ENCODE measurements at places on chromosomes 3 and 15. TPM values are rescaled to one million over a fixed set of nuclear protein-coding genes. Genes with fewer than 3 reads are reported as not detected.

DNA sequence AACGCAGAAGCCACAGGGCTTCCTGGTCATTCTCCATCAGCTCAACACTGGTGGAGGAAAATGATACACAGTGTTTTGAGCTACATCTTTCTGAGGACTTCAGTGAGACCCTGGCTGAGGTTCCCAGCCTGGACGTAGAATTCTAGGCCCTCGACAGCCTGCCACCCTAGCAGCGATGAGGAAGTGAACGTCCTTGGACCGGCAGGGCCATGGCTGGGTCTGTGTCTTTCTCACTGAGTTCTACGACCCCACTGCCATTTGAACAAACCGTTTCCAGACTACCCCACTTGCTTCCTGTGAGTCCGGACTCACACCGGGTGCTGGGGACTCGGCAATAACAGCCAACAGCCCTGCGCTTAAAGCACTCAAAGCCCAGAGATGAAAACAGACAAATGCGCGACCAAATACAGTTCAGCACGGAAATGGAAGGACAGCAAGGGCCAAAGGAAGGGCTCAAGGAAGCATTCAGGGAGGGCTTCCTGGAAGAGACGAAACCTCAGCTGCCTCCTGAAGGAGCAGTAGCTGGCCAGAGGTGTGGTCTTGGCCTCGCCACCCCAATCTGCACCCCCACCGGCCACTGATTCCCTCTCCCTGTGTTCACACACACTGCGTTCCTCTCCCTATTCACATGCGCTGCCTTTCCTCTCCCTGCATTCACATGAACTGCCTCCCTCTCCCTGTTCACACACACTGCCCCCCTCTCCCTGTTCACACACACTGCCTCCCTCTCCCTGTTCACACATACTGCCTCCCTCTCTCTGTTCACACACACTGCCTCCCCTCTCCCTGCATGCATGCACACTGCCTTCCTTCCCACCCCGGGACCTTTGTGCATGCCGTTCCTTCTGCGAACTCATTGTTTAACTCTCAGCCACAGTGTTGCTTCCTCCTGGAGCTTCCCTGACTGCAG is 136.3 kb upstream of the PRR20G start:
- no peak for DNase-seq

- DNase-seq = peak; percentile 40
Observed at GRCh38 chr3:47022641-47023071, 43.2 kb downstream of the NBEAL2 start.

DNA sequence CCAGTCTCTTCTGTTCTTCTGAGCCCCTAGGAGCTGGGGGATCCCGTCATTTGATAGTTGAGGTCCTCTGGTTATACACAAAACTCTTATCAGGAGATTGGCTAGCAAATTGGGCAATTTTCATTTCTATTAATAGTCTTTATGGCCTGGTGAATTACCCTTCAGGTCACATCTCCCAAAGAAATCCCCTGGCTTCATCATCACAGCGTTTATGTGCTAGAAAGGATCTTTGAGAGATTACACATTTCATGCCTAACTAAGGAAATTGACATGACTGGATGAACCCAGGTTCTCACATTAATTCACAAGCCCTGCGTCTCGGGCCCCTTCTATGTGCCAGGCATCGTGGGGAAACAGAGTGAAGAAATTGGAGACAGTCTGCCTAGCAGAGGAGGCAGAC is 227.4 kb upstream of the PROK2 start:
- no peak for DNase-seq

GRCh38 chr3:120802916-120803315 is 60.4 kb downstream of the GTF2E1 start:
- DNase-seq = no peak

ELP6 gene
- 25.7 TPM for total RNA-seq

AADACL2 gene
- total RNA-seq = not detected

ADAMTS17 gene
- not detected for total RNA-seq

CADPS gene
- 11.4 TPM for total RNA-seq

Measured in GM23248 (cell line).